Chondrocyte (in vitro differentiated cells): ENCODE measurements at places on chromosomes 3 and 15. TPM values are rescaled to one million over a fixed set of nuclear protein-coding genes. Genes with fewer than 3 reads are reported as not detected.

DNA sequence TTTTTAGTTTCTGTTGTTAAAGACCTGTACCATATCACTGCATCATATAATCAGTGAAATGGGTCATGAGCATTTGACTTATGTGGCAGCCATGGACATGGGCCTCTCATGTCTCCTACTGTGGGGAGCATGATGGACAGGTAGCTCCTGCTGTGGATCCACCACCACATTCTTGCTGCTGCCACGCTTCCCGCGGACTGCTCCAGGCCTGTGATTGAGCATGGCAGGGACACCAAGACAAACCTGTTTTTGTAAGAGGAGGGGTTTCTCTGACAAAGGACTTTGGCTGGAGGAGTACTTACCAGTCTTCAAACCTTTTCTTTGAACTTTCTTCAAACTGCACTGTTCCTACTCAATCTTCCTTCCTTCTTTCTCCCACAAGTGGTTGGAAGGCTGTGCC lies 17.9 kb upstream of the P2RY14 start:
- DNase-seq = no peak

DNA sequence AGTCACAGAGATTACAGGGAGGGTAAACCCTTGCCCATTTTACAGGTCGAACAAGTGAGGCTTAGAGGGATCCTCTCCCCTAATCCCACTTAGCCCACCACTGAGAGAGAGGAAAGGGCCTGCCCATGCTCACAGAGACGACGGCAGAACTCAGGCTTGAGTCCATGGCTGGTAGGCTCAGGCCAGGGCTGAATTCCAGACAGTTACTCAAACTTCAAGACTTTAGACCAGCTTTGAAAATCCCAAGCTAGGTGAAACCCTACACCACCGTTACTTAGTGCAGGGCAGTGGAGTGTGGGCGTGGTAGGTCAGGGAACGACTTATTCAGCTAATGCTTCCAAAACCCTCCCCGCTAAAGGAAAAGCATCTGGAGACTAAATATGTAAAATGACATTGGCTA lies 16.4 kb downstream of the GRIP2 start:
- DNase-seq = no peak

DNA sequence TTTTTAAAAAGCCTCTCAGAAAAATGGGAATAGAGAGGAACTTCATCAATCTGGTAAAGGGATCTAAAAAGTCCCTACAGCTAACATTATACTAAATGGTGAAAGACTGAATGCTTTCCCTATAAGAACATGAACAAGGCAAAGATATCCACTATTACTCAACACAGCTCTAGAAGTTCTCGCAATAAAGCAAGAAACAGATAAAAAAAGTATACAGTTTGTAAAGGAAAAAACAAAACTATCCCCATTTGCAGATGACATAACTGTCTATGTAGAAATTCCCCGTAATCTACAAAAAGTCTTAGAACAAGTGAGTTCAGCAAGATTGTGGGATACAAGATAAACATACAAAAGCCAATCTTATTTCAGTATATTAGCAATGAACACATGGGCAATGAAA lies 15.4 kb downstream of the EDC3 start:
- DNase-seq = no peak

DNA sequence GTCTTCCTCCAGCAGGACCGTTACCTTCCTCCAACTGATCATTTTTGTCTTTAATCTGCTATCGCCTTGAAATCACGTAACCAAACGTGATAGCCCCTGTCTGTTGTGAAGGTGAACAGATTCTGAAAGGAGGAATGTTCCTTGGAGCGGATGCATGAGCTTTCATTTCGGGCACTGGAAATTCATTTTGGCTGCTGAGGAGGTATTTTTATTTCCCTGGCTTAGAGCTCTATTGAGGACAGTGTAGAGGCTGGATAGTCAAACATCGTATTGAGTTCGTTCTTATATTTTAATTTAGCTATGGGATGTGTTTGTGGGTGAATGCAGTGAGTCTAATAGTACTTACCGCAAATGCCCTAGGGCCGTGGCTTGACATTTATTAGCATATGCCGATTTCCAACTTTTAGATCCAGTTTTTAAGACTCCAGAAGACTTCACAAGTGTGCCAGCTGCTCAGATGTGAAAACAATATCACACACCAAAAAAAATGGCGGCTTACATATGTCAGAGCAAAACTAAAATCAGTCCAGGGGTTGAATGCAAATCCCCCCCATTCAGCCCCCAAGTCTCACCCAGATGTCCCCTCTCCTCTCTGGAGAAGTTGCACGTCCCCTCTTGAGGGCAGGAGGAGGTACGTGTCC lies 22.1 kb downstream of the CPN2 start:
- no peak for DNase-seq

DNA sequence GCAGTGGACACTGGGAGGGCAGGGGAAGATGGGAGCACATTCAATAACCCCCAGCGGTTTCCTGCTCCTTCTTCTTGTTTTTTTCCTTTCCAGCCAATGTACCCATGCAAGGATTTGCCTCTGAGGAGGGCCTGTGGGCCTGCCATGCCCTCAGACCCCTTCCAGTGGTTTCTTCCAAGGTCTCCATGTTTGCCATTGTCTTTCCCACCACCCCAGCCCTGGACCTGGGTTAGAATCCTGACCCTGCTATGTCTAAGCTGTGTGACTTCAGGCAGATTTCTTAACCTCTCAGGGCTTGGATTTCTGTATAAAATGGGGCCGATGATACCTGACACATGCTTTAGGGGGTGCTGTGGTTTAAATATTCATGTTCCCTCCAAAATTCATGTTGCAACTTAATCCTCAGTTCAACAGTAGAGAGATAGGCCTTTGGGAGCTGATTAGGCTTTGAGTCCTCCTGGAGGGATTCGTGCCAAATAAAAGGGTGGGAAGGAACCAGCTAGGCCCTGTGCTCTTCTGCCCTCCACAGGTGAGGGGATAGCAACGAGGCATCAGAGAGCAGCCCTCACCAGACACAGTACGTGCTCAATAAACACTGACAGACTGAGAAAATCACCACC lies 46.3 kb upstream of the FLNB start:
- no peak for DNase-seq

GRCh38 chr15:67862750-67863441 lies 23.1 kb upstream of the RNU6-1 start:
- no peak for DNase-seq

DNA sequence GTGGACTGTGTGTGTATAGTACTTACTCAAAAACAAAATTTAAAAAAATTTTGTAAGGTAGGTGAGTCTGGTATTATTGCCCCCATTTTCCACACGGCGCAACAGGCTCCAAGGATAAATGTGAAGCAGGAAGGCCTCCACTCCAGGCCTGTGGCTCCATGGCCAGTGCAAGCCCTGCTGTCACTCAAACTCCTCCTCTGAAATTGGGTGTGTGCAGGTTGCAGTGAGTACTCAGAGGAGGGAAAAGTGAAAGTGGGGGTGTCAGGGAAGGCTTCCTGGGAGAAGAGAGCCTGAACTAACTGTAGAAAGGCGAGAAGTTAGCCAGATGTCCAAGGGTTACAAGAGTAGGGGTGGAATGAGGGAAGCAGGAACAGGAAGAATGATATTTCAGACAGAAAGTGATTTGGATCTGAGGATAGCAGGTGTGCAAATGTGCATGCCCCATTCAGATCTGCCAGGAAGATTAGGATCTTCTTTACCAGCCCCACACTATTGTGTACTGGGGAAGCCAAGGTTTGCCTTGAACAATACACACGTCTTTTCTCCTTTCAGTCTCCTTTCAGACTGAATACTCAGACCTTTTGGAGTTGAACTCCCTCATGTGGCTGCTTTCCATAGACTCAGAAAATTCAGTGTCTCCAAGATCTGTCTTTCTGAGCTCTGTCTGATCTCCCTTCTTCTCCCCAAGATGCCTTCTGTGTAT lies 48.7 kb upstream of the RYK start:
- DNase-seq = no peak

DNA sequence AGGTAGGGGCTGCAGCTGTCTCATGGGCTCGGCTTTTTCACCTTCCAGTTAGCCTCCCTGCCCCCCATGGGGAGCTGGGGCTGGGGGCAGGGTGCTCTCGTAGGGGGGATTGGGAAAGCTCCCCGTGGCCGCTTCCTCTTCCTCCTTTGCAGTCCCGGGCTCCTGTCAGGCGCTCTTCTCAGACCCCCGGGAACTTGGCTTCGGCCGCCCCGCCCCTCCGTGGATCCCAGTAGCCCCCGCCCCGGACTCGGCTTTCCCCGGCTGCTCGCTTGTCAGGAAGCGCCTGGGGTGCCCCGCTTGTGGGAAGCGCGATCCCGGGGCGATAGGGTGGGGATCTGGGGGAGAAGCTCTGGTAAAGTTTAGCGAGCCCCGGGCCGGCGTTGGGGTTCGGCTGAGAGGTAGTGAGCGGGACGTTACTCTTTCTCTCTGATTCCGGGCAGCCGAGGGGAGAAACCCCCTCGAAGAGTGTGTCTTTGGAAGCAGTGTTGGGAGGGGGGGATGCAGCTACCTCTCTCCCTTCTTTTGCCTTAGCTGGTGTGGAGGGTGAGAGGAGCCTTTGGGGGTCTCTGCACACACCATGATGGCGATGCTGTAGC lies 611 bp downstream of the PIAS1 start:
- DNase-seq = no peak

DNA sequence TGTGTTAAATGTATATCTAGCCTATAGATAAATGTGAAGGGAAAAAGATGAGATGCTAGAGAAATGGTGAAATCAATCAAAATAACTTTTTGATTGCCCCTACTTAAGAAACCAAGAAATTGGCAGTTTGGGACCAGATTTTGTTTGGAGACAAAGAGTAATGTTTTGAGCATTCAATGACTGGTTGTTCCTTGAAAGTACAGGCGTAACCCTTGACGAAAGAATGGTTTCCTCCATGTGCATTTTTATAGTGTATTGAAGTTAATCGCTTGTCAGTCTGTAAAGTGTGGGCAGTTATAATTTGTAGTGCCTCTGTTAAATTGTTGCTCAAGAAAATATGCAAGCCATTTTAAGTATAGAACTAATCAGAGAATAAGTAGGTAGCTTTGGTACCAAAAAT lies 1.2 kb downstream of the KIF23 start:
- no peak for DNase-seq

- DNase-seq = no peak
These were observed 110.3 kb upstream of the TMC3 start for GRCh38 chr15:81484086-81484955.

- DNase-seq = no peak
These were observed 29.5 kb upstream of the CCDC54 start for GRCh38 chr3:107347751-107348150.

DNA sequence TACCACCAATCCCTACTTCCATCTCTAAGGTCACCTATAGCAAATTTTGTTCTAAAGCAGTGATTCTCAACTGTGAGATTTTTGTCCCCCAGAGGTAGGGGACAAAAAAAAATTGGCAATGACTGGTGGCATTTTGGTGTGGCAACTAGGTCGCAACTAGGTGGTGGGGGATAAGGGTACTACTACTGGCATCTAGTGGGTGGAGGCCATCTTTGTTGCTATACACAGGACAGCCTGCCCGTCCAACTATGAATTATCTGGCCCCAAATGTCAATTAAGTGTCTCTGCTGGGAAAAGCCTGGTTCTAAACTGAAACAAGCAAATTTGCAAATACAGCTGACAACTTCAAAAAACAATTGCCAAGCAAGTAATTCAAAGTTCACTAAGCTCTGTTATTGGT lies 1.4 kb downstream of the MTMR10 start:
- no peak for DNase-seq

DNA sequence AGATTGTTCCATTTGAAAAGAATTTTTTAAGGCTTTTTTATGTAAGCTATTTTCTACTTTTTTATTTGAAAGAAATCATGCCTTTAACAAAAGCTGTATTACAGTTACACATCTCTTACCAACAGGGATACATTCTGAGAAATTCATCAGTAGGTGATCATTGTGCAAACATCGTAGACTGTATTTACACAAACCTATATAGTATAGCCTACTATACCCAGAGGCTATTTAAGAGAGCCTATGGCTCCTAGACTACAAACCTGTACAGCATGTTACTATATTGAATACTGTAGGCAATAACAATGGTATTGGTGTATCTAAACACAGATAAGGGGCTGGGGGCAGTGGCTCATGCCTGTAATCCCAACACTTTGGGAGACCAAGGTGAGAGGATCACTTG lies 43.1 kb downstream of the PEAK1 start:
- no peak for DNase-seq

GRCh38 chr15:30992249-30992864 lies 929 bp upstream of the MTMR10 start:
- no peak for DNase-seq

- DNase-seq = no peak
These were observed 99.4 kb downstream of the ERC2 start for GRCh38 chr3:56368846-56369245.

DNA sequence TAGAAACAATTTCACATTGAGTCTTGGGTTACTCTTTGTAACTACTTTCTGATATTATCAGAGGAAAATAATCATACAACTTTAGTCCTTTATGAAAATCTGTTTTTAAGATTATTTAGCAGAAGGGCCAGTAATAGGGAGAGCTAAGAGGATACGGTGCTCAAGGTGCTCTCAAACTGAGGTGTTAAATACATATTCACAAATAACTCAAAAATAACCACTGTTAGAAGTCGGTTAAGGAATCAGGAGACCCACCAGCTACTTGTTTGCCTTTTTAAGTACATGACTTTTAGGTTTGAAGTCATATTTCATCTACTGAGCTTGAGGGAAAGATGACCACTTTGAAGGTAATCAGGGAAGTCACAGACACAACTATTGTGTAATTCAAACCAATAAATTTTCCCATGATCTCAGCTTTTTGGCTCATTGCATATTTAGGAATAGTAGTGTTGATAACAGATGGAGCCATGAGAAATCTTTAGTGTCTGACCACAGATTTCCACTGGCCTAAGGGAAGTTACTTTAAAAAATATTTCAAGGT lies 1.4 kb upstream of the RSRC1 start:
- DNase-seq = no peak

DNA sequence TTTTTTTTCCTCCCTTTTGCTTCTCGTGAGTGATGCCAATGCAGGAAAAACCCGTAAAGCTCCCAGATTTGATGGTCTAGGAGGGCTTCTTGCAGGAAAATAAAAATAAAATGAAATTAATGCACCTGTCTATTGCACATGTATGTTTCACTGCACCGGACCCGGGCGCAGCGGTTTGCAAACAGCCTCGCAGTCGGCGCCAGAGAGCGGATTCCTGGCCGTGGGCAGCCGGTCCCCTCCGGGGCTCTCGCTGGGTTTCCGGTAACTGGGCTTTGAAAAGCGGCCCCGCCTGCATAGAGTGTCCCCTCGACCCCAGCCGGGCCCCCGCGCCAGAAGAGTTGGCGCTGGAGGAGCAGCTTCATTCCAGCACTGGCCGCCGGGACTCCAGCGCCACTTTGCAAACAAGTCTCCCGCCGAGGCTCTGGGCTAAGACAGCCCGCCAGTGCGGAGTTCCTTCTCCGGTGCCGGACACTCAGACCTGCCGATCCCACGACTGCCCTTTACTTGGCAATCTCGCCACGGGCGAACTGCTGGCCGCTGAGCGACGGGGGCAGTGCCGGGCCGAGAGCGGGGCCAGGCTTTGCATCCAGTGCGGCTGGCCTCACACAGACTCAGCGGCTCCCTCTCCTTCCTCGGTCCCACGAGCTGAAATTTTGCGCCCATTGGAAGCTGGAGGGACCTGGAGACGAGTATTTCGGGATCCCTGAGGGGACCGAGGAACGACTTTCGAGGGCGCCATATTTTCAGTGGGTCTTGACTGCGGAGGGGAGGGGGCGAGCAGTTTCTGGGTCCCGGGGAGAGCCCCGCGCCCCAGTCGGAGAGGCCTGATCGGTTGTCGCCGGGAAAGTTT lies 225.9 kb upstream of the C2CD4B start:
- peak; percentile 92 for DNase-seq

SPSB4 gene
- total RNA-seq = 1.9 to 2.7 TPM (median 2.4 TPM) in 3 replicates

MST1 gene
- total RNA-seq = 17.6 to 24.4 TPM (median 19.1 TPM) in 3 replicates

MESD gene
- total RNA-seq = 23.5 to 26.5 TPM (median 23.8 TPM) in 3 replicates

ZNF860 gene
- total RNA-seq = 1.5 to 2.4 TPM (median 2.0 TPM) in 3 replicates

FOXL2 gene
- total RNA-seq = 0.18 to 0.22 TPM in 2 of 3 replicates, not detected in the other

CPNE9 gene
- total RNA-seq = not detected in 3 replicates

FAM107A gene
- total RNA-seq = not detected in 3 replicates

ATRIP gene
- total RNA-seq = 8.7 to 10.7 TPM (median 8.8 TPM) in 3 replicates

HES1 gene
- 30.4 to 36.7 TPM (median 31.2 TPM) in 3 replicates for total RNA-seq
